ENCODE measurements at places on chromosomes 13 and 19.

- no peak for DNase-seq
Measured at GRCh38 chr13:74966275-74966674, 515.7 kb downstream of the TBC1D4 start.

GRCh38 chr13:34207872-34208271 is 389.9 kb downstream of the RFC3 start:
- no peak for DNase-seq

DNA sequence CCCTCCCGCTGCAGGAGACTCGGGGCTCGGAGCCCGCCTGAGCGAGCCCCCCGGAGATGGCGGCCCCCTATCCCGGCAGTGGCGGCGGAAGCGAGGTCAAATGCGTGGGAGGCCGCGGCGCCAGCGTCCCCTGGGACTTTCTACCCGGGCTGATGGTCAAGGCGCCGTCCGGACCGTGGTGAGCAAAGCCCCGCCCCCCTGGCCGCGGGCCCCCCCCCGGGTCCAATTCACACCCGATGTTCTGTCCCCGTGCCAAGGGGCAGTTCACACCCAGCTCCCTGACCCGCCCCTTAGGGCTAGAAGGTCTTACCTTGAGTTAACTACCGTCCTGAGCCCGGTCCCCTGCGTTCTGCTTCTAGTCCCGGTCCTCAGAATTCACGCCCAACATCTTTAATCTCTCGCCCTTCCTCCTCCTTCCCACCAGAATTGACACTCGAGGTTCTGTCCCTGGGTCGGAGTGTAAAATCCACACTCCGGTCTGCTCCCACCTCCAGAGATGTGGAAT is 1.4 kb downstream of the NPAS1 start:
- DNase-seq, result no peak

- DNase-seq, result no peak
Measured at GRCh38 chr19:45499196-45500180, 1.2 kb downstream of the PPM1N start.
